H9 (cell line): ENCODE measurements at places on chromosomes 6 and 20. TPM values are rescaled to one million over a fixed set of nuclear protein-coding genes. Genes with fewer than 3 reads are reported as not detected.

PRICKLE4 gene
- total RNA-seq, result 0.68 and 0.70 TPM in 2 replicates

DEFB115 gene
- not detected in 2 replicates for total RNA-seq

DNA sequence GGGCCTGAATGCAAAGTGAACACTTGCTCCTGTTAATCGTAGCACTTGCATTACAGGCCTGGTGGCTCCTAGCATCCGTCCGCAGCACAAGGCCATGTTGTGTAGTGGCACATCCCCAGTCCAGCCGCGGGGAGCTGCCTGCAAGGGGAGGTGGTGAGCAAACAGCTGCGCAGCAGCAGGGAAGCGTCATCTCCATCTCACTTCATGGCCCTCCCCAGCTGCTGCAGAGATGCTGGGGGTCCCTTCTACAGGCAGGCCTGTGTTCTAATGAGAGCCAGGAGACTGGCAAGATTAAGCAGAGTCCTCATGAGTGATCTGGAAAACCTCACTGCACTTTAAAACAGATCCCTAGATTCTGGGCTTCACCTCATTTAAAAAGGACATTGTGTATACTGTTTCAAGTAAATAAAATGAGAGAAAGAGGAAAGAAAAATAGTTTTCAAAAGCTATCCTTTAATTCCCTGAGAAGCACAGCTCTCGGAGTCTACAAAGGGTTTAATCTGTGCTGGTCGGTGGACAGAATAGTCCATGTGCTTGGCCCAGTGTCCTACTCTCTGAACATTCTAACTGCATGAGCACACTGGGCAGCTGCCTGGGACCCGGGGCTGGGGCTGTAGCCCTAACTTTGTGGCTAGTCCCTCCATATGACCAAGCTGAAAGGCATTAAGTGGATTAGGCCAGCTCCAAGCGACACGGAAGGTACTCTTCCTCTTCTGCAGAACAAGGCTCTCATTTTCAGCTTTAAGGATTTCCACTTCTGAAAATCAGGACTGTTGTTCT is 125.8 kb downstream of the LY86 start:
- no peaks in the 10 kb centered on the region for H3K36me3 ChIP-seq
- no peak for DNase-seq
- H3K27ac ChIP-seq, result no peak overlapping the region
- no peaks in the 10 kb centered on the region for H3K27me3 ChIP-seq
- H3K4me1 ChIP-seq, result peaks cover 3% of the 10 kb centered on the region; the same call in 1 of the 2 replicates

DNA sequence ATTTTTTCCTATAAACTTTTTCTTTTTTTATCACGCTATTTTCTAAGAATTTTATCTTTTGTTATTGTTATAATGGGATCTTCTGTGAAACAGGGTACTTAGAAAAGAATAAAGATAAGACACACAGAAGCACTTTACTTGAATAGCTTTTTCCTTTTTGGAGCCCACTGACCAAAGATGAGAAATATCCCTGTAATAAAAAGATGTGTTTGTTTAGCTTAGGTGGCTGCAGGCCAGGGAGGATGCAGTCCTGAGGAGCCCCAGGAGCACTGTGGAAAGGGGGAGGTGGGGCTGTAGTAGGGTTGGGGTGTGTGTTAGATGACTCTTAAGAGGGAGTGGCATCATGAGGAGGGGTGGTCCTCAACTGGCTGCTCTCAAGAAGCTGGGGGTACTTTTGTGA is 128.6 kb downstream of the ARID1B start:
- no peak overlapping the region for H3K27ac ChIP-seq
- H3K4me3 ChIP-seq, result no peak overlapping the region
- H3K4me1 ChIP-seq, result no peaks in the 10 kb centered on the region
- H3K36me3 ChIP-seq, result peaks cover 8% of the 10 kb centered on the region; the same call in 1 of the 2 replicates
- DNase-seq, result no peak

- H3K4me1 ChIP-seq, result no peaks in the 10 kb centered on the region
- DNase-seq, result no peak
- no peak overlapping the region for H3K4me3 ChIP-seq
- no peak overlapping the region for H3K27ac ChIP-seq
- no peaks in the 10 kb centered on the region for H3K27me3 ChIP-seq
Measured at GRCh38 chr6:163679012-163679660, 264.6 kb downstream of the QKI start.

DNA sequence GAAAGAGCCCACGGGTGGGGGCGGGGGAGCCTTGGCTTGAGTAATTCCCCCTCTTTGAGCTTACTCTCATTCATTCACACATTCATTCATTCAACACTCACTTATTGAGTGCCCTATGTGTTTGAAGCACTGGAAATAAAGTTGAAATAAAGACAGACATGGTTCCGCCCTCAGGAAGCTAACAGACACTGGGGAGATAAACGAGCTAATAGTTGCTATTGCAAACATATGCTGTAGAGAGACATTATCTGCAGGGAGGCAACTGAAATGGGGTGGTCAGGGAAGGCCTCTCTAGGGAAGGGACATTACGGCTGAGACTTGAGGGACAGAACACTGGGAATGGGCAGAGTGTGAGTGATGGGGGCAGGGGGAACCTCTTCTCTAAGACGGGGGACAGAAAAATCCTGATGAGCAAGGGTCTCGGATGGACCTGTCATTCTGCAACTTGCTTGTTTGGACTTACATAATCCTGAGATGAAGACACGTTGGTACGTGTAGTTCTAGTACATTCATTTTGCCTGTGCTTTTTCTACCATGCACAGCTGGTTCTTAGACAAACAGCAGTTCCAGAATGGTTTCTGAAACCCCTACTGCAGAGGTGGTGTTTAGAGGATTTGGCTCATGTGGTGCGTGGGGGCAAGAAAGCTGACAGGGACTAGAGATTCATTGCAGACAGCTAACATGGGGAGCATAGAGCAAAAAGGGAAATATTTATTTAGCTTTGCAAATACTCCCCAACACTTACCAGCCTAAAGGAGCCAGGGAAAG is 71.1 kb upstream of the BLCAP start:
- no peak overlapping the region for H3K4me3 ChIP-seq
- H3K27me3 ChIP-seq, result no peaks in the 10 kb centered on the region
- H3K36me3 ChIP-seq, result no peaks in the 10 kb centered on the region; the same call in 2 of the 3 replicates
- DNase-seq, result no peak
- no peaks in the 10 kb centered on the region for H3K4me1 ChIP-seq
